ENCODE measurements at places on chromosomes 16 and 17.

DNA sequence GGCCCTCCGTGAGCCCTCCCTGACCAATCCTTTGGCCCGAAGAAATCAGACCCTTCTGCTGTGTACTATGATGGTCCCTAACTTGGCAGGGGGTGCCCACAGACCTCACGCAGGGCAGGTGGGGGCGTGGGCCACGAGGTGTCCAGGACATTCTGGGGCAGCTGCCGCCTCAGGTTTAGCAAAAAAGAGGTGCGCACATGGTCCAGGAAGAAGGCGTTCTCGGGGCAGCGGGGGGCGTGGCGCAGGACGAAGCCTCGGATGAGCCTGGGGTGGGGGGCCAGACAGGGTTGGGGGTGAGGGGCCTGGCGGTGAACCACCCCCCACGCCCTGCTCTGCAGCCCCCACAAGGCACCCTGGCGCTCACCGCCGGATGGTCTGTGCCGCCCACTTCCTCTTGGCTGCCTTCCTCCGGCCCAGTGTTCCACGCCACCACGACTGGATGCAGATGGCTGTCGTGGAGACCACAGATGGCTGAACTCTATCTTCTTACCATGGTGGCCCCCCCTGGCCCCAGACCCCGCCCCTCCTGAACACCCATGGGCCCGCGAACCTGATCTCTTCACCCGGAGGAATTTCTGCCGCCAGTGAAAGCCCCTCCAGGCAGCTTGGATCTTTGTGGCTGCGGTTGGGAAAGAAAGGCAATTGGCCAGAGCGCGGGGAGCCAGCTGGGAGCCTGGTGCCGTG lies 14.2 kb upstream of the CRK start:
- no peak for DNase-seq

DNA sequence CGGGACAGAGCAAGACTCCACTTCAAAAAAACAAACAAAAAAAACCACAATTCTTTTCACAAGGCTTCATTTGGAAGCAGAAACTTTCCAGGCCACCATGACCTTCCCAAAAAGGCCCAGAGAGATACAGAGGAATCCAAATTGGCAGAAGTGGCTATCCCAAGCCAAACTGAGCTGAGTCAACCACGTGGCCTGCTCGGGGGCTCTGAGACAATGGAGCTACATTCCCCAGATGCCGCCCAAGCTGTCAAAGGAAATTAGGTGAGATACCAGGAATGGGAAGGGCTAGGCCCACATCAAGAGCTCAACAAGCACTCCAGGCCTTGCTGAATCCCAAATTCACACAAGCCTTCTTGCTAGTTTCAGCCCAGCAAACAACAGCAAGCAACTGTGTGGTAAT lies 5.7 kb upstream of the EXOSC6 start:
- DNase-seq, result no peak

DNA sequence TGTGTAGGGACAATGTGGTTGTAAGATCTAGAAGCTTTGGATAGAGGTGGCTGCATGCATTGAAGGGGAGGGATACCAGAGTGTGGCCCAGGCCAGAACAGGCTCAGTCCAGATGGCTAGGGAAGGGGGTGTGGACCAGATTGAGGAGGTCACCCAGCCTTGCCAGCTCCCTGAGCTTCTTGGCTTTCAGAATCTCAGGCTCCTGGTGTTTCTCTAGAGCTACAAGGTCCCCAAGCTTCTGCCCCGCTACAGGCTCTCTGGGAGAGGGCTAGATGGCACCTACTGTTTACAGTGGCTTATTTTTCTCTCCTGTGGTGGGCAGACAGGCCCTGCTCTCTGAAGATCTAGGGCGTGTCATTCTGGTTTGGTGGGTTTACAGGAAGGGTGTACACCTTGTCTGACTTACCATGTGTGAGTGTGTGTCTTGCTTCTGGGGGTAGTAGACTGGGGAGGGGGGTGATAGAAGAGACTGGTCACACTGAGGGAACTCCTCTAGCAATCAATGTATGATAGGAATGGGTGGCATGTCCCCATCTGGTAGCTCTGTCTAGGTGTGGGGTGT lies 1.1 kb downstream of the RARA start:
- no peak for DNase-seq

GRCh38 chr17:82808921-82809905 lies 30.6 kb downstream of the ZNF750 start:
- no peak for DNase-seq

- no peak for DNase-seq
Measured at GRCh38 chr16:5900046-5900445, 802.5 kb upstream of the EEF2KMT start.

DNA sequence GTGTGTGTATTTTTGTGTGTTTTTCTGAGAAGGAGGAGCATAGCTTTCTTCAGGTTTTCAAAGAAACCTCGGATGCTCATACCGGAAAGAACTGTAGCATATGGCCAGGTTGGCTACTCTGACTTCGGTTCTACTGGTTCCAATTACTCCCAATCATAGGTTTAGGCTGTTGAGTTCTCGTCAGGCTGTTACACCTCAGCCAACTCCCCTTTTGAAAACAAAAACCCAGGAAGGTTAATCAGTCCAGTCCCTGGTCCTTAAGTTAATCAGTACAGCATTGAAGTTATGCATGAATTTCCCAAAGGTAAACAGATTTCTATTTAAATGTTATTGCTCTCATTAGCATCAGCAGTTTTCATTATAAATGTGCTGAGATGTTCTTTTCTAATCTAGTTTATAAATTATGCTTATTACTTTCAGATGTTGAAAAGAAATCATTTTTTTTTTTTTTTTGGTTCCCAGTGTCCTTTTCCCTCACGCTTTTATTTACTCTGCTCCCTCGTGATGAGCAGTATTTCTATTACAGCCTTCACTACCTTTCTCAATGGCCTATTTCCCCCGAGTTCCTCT lies 111.0 kb downstream of the NPIPB5 start:
- no peak for DNase-seq

GRCh38 chr16:71347146-71347545 lies 11.4 kb upstream of the CALB2 start:
- DNase-seq, result no peak

- DNase-seq, result no peak
Measured at GRCh38 chr16:28280881-28281836, 11.2 kb upstream of the SBK1 start.

- DNase-seq, result no peak
Measured at GRCh38 chr16:11557801-11558200, 28.9 kb downstream of the LITAF start.
